Posterior cingulate gyrus (tissue), 11 donors: ENCODE measurements at places on chromosomes 2 and 18.
A peak's percentile ranks its signal among the peaks of the same experiment; 100 is the strongest.

- DNase-seq: no peak
These were observed 275.1 kb downstream of the SETBP1 start for GRCh38 chr18:44955825-44956224.

- no peak for DNase-seq
These were observed 32.1 kb upstream of the NFU1 start for GRCh38 chr2:69469375-69469774.

DNA sequence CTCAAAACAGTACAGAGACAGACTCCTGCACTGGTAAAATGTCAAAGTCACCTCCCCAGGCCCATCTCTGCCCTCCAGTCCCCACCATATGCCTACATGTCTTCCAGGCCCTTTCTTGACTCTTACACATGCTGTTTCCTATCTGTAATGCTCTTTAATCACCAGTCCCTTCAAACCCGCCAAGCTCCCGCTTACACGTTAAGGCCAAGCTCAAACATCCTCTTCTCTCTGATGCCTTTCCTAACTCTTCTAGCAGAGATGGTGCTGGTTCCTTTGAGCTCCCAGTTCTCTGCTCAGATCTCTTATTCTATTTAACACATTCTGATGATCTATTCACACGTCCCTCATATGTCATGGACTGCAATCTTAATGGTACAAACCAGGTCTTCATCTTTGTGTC is 5.0 kb downstream of the EVA1A start:
- DNase-seq: no peak

- no peak for DNase-seq
These were observed 36.0 kb upstream of the CCDC195 start for GRCh38 chr2:224751996-224752698.

GRCh38 chr2:231300020-231300721 is 95.3 kb upstream of the B3GNT7 start:
- no peak for DNase-seq

- DNase-seq: no peak
These were observed 73.1 kb downstream of the DNAH7 start for GRCh38 chr2:195995499-195995898.

GRCh38 chr18:79427368-79428225 is 31.9 kb downstream of the NFATC1 start:
- no peak for DNase-seq

DNA sequence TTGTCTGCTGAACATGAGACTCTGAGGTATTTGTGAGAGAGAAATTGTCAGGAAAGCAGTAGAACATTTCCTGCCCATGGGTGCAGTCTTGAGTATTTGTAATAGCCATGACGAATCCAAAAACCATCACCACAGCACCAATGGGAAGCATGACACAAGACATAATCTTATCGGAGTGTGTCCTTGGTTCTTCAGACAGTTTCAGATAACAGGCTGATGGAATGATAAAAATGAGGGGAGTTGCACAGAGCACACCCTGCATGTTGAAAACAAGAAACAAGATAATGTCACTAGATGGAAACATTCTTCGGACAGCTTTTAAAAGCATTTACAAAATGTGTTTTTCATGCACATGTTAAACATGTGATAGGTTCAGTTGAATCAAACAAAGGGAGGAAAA is 56.9 kb downstream of the SLC38A11 start:
- DNase-seq: no peak

DNA sequence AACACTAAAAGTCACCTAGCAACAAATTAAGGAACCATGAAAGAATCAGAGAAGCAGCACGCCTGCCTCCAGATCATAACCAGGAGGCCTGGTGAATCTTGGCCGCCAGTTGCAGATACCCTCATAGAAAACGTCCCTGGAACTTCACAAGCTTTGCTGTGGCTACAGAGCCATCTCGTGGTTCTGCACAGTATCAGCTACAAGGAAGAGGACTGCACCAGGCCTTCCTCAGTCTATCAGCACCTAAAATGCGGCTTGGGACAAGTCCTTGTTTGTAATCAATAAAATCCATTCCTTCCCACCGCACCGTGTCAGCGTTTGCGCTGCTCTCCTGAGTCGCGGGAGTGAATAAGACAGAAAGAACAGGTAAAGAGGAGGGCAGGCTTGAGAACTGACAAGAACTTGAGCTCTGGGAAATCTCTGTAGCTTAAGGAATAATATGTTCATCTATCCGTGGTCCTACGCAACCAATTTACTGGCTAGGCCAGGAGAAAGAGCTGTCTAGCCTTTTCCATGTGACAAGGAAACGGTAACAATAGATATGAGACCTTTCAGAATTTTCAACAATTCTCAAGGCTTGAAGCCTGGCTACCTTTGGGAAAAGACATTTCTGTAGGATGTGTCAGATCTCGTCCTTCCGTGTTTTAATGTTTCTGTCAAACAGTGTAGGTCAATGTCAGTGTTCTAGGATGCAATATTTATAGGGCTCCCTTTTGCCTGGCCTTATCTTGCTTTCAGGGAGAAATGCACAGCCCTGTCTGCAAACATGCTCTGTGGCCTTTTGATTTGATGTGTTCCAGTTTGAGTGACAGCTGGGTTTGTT is 128.5 kb upstream of the RAB12 start:
- peak; percentile 49 for DNase-seq

DNA sequence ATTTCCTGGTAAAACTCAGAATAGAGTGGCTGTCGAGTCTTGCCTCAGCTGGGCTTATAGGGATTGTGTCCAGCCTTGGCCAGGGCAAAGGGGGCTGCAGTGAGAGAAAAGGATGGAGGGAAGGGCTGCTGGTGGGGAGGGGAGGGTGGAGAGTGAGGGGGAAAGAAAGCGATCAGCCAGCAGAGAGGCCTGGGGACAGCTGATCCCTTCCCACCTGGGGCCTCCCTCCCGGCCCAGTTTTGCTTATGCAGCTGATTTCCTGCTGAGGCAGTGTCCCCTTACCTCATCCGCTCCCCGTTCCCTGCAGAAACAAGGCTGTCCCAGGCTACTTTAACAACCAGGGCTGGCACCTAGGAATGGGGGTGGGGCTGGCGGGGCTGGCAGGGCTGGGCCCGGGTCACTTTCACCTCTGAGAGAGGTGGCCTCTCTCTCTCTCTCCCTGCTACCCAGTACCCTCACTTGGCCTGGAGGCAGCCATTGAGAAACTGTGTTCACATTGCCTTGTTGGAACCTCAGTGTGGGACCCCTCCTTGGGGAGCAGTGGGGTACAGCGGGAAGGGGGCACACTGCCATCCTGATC is 12.2 kb upstream of the GMPPA start:
- no peak for DNase-seq

GRCh38 chr2:44237221-44237620 is 38.1 kb upstream of the SLC3A1 start:
- DNase-seq: no peak

DNA sequence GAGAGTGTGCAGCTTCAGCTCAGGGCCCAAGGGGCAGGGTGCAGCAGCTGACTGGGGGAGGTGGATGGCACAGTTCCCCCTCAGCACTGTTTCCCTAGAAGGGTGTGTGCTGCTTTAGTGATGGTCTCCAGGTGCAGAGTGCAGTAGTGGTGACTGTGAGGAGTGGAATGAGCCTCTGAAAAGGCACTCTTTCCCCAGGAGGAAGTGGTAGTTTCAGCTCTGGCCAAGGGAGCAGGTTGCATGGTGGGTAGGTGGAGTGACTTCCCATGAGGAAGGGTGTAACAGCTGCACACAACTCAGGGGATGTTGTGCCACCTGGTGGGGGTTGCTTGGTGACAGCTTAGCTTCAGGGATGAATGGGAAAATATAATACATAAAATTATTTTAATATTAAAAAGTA is 251.5 kb upstream of the NXPH2 start:
- no peak for DNase-seq

DNA sequence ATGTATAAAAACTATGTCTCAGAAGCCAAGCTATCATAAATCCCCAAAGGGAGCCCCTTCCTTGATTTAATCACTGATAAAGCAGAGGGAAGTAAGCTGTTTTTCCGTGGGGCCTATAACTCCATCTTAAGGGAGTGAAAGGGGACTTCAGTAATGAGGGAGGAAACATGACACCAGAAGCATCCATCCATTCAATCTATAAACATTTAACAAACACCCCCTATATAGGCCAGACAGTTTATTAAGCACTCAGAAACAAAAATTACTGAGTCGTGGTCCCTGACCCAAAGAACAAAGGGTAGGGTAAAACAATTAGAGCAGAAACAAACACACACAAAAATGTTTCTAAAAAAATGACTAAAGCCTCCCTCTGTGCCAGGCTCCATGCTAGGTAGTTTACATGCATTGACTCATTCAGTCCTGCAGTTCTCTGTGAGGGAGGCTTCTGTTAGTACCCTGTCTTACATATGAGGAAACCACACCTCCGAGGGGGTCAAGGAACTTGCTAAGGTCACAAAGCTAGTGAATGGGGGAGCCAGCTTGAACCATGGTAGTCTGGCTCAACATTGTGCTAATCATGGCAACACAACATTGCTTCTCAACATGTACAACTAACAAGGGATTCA is 472.1 kb downstream of the CDH2 start:
- DNase-seq: no peak

DNA sequence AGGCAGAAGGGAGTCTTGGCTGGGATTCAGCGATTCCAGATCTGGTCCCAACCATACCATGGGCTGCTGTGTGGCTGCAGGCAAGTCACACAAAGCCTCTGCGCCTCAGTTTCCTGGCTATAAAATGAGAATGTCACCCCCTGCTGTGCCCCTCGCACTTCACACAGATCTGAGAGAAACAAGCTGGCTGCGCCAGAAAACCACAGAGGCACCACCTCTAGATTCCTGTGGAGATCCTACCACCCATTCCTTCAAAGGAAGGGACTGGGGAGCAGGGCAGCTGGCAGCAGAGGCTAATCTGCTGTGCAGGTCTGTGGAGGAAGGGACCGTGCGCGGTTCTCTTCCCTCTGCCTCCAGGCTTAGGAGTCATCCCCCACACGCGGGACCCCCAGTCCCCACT is 19.8 kb downstream of the NEURL3 start:
- DNase-seq: no peak

GRCh38 chr2:23541503-23542229 is 156.7 kb downstream of the KLHL29 start:
- DNase-seq: no peak

GRCh38 chr18:59228351-59228750 is 8.4 kb downstream of the GRP start:
- no peak for DNase-seq

DNA sequence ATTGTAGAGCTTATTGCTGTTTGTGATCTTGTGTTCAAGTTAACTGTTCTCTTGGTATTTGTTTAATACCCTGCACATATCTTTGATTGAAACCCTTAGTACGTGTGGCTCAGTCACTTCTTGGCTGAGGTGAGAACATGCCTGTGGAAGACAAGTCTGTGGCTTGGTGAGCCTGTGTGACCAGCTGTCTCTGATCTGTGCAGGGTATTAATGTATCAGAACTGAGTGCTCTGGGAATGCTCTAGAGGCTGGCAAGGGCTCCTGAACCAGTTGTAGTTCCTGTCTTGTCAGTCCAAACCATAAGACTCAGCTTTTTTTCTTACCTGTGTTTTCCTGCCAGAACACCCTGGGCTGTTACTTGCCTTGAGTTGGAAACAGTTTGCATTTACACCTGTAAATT is 52.4 kb upstream of the EPHA4 start:
- DNase-seq: no peak

DNA sequence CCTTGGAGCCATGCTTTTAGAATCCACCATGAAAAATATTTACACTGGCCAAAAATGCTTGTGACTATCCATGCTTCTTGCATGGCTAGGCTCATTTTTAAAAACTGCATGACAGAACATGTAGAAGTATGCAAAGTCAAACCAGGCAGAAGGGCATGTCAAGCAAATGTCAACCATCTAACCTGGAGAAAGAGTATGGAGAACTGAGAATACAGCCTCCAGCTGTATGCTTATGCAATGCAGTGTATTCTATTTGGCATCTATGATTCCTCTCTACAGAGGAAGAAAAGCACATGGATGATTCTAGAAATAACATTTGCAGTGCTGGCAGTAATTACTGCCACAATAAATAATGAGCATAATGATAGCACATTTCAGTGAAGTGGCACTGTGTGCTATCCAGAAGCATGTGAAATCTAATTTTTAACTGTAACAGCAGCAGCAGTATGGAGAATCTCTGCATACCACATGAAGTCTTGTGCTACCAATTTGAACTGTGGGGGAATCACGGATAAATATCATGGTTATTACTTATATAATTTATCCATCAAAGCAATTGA is 87.3 kb upstream of the CCDC141 start:
- no peak for DNase-seq

DNA sequence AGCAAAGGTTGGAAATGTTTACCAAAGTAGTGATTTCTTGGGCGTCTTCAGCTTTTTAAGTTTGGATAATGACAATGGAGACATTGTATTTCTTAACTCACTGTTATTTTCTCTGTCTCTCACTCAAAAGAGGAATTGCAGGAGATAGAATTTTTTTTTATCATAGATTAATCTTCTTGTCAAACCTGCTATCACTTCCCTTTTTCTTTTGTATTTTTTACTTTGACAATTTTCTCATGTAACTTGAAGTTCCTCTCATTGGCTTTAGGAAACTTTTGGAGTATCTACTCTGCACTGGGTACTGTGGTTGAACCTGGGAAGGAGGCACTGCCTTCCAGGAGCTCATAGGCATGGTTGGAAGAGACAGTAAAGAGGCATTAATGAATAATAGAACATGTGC is 489.1 kb downstream of the CNTNAP5 start:
- DNase-seq: no peak

- no peak for DNase-seq
These were observed 145.6 kb downstream of the NDUFA10 start for GRCh38 chr2:239879423-239880084.

GRCh38 chr2:37389989-37390765 is 45.7 kb downstream of the QPCT start:
- peak; percentile 31 for DNase-seq

DNA sequence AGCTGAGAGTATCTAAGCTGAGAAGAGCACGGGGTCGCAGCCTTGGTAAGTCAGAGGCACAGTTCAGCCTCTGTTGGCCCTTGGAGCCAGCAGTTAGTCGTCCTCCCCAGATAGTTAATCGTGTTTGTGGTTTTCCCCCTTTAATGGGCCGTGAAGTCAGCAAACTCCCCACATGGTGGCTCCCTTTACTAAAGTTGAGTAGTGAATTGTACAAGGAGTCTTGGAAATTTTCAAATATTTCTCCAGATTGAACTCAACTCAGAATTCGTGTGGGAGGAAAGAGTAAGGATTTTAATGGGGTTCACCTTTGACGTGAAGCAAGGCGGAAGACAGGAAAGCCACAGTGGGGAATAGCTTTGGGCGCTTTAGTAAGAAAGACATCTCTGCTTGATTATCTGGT is 2.4 kb upstream of the ADCYAP1 start:
- DNase-seq: no peak

GRCh38 chr2:123906361-123906760 is 118.7 kb upstream of the CNTNAP5 start:
- no peak for DNase-seq

- DNase-seq: no peak
These were observed 316.6 kb upstream of the CHST9 start for GRCh38 chr18:27501671-27502070.

DNA sequence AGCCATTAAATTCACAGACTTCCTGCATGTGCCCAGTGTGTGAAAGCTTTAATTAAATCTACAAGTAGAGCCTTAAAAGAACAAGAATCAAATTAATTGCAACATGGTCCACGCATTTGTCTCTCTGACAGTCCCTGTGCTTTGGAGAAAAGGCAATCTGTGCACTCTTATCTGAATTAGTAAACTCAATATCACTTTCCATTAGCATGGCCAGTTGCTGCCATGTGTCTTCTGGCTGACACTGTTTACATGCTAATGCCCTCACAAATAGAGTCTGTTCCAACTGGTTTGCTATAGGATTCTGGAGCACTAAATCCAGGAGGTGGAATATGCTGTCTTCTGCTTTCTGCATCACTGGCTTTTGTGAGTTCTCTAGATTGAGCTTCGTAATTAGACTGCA is 434.5 kb upstream of the RAB12 start:
- no peak for DNase-seq

- DNase-seq: no peak
These were observed 23.5 kb downstream of the IGFBP5 start for GRCh38 chr2:216671791-216672343.
